ENCODE measurements at places on chromosomes 7 and 10. TPM values are rescaled to one million over a fixed set of nuclear protein-coding genes. Genes with fewer than 3 reads are reported as not detected.

- no peak overlapping the region for H3K4me3 ChIP-seq
- H3K27me3 ChIP-seq = peaks cover 2% of the 10 kb centered on the region
- H3K27ac ChIP-seq = no peak overlapping the region
- no peaks in the 10 kb centered on the region for H3K4me1 ChIP-seq
Measured at GRCh38 chr10:2874963-2875362, 192.4 kb upstream of the PFKP start.

Gene ERVW-1
- not detected for total RNA-seq

Gene TDRD1
- total RNA-seq = 0.46 TPM

DNA sequence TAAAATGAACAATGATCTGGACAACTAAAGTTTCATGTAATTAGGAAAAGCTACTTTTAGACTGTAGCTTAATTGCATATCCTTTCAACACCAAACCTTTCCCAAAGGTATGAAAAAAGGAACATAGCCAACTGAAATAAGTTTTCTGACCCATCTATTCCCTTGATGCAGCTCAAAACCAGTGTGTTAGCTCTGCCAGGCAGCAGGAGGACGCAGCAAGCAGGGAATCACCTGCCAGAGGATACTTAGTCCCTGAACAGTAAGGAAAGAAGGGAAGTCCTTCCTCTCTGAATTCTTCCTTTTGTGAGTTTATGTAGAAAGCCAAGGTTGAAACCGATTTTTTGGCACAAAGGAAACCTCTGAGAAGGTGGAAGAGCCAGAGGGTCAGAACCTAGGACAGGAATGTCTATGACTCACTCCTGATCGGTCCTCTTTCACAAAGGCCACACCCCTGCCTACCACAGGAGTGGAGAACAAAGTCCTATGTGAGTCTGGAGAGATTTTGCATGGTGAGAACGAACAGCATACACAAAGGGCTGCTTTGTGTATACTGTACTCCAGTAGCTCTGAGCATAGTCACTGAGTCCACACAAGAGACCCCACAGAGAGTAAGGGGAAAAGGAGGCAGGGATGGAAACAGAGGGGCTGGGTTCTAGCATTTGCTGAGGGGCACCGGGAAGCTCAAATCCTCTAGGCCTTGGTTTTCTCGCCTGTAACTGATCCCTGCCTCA, 68.8 kb upstream of the GSDME start:
- no peaks in the 10 kb centered on the region for H3K36me3 ChIP-seq
- peaks cover 7% of the 10 kb centered on the region for H3K4me1 ChIP-seq
- H3K27me3 ChIP-seq = no peaks in the 10 kb centered on the region
- no peak overlapping the region for H3K4me3 ChIP-seq

DNA sequence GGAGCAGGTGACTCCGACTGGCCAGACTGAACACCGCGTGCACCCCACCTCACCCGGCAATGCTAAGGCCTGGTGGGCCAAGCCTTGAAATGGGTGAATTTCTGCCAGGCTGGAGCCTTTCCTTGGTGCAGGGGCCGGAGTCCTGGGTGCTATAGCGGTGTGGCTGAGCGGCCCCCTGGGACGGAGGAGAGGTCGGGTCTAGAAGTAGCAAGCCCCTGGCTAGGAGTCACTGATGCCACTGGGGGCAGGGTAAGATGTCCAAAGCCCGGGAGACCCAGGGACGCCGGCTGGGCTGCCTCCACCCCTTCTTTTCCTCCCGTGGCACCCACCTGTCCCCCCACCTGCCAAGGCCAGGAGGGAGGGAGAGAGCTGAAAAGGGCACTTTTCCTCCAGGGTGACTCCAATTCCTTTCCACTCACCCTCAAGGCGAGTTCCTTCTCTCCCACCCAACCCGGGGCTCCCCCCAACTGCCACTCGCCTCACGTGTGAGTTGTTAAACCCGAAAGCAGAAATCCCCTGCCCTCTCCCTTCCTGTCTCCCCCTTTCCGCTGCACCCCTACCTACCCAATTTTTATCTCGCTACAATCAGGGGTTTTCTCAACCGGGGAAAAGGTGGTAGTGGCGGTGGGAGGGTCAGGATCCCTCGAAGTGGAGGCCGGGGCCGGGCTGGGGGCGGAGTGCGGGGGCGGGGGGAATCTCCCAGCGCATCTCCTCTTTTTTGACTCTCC, 6.0 kb upstream of the GATA3 start:
- H3K4me1 ChIP-seq = peaks cover 12% of the 10 kb centered on the region
- H3K27me3 ChIP-seq = peaks cover 7% of the 10 kb centered on the region
- no peak overlapping the region for H3K4me3 ChIP-seq
- DNase-seq = no peak

GRCh38 chr10:836782-837181, 94.7 kb downstream of the LARP4B start:
- H3K27me3 ChIP-seq = no peaks in the 10 kb centered on the region
- H3K4me3 ChIP-seq = no peak overlapping the region
- no peaks in the 10 kb centered on the region for H3K4me1 ChIP-seq
- no peak for DNase-seq
- no peaks in the 10 kb centered on the region for H3K36me3 ChIP-seq

DNA sequence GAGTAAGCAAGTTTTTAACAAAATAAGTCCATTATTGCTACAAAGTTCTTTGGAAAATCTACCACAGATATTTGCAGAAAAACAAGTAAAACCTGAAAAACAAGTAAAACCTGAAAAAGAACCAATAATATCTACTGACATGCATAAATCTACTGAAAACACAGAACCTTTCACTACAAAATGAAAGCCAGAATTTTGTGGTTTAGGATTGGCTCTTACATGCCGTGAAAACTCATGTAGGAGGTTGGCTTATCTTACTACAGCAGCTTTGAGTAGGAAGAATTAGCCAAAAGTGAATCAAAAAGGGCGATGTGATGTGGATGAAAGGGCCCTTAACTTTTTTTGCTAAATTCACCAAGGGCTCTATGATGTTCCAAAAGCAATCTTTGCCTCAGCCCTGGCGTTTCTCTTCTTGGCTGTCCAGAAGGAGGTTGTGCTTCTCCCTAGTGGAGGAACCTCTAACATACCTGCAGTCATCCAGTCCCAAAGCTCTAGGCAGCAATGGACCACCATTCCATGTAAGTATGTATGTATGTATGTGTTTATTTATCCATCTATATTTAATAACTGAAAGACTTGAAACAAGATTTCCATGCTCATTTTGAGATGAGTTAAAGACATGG, 93.5 kb upstream of the ZNF804B start:
- no peaks in the 10 kb centered on the region for H3K36me3 ChIP-seq
- H3K27me3 ChIP-seq = no peaks in the 10 kb centered on the region
- H3K4me3 ChIP-seq = no peak overlapping the region
- DNase-seq = no peak

DNA sequence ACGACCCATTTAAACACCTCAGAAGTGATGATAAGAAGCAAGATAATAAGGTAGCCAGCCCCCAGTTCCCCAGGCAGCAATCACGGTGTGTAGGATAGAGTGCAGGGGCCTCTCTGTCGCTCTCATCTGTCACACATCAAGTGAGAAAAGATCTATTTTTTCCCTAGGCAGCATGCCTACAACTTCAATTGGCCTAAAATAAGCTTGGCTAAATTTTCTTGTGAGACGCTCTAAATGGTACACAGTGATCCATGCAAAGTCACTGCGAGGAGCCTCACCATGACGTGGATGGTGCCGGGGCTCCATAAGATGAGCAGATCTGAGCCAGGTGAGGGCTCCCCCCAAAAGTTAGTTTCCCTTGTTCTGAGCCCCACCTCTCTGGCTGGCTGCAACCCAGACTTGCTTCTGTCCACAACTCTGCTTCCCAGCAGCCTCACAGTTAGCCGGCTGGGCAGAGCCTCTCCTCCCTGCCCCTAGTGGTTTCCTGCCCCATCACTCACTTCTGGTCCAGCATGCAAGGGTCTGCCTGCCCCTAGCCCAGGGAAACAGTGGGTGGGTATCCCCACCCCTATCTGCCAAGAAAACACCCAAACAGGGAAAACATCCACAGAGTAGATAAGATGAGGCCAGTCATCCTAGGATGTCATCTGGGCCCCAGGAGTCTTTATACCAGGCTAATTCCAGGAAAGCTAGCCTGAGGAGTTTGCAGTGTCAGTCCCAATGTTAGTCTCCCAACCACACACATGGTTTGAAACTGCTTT, 342.1 kb downstream of the GRID1 start:
- DNase-seq = no peak
- H3K4me3 ChIP-seq = no peak overlapping the region
- no peaks in the 10 kb centered on the region for H3K4me1 ChIP-seq
- H3K27me3 ChIP-seq = no peaks in the 10 kb centered on the region

Gene ICA1
- 2.1 TPM for total RNA-seq

Measured in ovary (tissue), 10 donors.